ENCODE measurements at places on chromosomes 13 and 19.

GRCh38 chr19:6138066-6138465, 2.6 kb downstream of the ACSBG2 start:
- no peak for DNase-seq

GRCh38 chr13:39197647-39198007, 159.4 kb downstream of the NHLRC3 start:
- DNase-seq, result no peak

- DNase-seq, result peak; percentile 36
Observed at GRCh38 chr19:19053508-19054314, 10.1 kb upstream of the SLC25A42 start.

DNA sequence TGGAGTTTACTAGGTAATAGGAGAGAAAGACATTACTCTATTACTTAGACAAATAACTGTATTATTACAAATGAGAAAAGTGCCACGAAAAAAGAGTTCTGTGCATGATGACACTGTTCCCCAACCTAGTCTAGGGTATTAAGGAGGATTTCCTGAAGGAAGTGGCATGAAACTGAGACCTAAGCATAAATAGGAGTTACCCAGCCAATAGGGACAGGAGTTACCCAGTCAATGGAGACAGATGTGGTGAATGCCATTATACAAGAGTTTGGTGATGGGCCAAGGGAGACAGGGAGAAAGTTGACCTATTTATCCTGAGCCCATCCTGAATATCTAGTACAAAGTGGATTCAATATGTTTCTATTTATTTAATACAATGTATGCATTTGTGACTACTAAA, 65.4 kb downstream of the KL start:
- DNase-seq, result no peak

DNA sequence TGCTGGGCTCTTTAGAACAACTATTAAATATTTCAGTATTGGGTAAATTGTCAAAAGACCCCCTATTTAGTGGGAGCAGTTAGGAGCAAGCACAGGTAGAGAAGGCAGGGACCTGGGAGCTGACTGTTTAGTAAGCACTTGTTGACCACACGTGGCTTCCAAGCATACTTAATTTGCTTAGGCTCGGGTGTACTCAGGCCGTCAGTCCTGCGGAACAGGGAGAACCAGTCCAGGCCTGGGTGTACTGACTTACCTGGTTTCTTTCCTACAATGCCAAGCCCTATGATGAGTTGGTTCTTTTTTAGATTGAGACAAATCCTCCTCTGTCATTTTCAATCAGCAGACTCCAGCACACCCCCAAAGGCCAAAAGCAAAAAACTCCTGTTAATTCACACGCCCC, 90.0 kb downstream of the WDFY2 start:
- no peak for DNase-seq

- DNase-seq, result no peak
Observed at GRCh38 chr13:113634279-113635047, 23.5 kb downstream of the ATP4B start.

- DNase-seq, result no peak
Observed at GRCh38 chr13:36789730-36790129, 29.3 kb upstream of the RFXAP start.

DNA sequence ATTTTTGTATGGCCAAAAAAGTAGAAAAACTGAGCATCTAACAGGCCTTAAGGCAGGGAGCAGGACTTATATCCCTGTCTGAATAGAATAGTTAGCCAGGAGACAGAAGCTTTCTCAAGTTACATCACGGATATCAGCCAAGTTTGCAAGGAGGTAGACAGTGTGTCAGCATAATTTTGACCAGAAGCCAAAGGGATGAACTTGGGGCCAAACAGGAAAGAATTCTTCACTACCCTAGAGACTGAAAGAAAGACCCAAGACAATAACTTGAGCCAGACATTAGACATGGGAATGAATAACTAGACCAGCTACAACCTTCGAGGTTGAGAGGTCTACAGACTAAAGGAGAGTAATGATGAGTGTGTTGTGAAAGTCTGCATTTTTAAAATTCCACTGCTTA, 48.1 kb upstream of the PCDH9 start:
- no peak for DNase-seq

DNA sequence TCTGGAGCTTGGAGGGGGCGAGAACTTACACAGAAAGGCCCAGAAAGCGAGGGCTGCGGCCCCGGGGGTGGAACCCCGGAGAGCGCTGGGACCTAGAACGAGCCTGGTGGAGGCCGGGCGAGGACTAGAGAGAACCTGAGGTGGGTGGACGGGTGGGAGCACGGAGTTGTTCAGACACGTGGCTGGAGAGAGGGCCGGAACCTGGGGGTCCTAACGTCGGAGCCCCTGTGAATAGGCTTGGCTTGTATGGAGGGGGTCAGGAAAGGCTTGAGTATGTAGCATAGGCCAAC, 383 bp downstream of the ZNF581 start:
- no peak for DNase-seq

- no peak for DNase-seq
Observed at GRCh38 chr19:1253514-1254080, 5.2 kb downstream of the MIDN start.

- DNase-seq, result no peak
Observed at GRCh38 chr19:50564229-50565105, 3.8 kb downstream of the LRRC4B start.

DNA sequence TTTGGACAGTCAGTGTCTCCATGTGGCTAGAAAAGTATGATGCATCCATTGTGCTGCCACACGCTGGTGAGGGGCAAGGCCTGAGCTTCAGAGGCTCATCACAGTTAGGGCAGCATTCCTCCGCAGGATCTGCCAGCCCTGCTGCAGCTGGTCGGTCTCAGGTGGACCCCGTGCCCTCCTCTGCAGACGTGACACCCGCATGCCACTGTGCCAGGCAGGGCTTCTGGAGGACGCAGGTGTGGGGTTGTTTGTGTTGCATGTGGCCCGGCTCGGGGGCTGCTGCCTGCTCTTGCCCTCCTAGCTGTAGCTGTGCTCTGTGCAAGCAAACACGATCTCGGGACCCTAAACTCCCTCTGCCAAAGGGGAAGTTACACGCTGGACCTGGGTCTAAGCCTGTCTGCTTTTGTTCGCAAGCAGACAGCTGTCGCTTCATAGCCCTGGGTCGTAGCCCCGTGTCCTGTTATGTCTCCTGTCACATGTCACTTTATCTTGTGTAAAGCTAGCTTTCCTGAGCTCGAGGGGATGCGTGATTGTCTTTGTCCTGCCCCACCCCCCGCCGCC, 45.3 kb downstream of the SLC7A9 start:
- DNase-seq, result no peak

GRCh38 chr13:83940742-83941141, 58.5 kb upstream of the SLITRK1 start:
- no peak for DNase-seq

DNA sequence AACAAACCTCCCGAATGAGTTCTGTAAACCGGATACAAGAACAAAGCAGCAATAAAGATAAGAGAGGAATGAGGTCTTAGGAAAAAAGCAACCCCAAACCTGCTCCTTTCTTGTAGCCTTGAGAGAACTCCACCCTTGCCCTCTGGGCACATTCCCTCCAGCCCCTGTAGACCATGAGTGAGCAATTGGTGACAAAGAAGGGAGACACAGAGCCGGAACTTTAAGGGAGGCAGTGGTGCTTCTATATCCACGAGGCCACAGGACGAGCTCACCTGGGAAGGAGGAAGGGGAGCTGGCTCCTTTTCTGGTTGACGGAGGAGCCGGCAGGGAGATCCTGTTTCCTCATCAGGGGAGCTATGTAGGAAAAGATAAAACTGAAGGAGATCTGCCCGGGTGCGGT, 13.0 kb downstream of the BRME1 start:
- no peak for DNase-seq

- no peak for DNase-seq
Observed at GRCh38 chr13:51058461-51059167, 52.5 kb downstream of the C13orf42 start.

DNA sequence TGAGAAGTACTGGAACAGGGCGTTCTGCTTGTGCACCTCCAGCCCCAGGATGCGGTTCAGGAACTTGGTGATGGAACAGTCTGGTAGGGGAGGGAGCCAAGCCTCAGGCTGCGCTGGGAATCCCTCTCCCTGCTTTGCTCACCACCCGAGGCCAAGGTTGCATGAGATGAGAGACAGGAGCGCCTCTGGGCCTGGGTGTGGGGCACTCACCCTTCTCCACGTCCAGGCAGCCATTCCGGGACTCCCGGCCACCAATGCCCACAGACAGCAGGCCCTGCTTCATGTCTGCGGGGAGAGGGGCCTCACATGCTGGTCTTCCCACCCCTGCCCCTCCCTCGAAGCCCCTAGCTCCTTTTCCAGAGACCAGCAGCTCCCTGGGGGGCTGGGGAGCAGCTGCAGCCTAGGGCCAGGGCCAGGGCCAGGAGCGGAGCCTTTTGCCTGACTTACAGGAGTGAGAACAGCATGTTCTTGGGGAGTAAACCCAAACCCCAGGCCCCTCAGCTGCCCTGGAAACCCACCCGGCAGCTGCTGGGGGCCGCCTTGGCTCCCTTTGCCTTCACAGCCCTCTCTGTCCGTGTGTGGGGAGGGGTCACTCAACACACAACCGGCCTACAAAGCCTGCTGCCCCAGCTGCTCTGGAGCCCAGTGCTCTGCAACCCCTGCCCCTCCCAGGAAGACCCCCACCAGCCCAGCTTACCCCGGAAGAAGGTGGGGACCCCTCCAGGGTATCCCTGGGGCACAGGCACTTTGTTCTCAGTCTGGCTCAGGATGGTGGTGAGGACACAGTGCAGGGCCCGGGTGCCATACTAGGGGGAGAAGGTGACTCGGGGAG, 7.2 kb downstream of the GPX4 start:
- no peak for DNase-seq

DNA sequence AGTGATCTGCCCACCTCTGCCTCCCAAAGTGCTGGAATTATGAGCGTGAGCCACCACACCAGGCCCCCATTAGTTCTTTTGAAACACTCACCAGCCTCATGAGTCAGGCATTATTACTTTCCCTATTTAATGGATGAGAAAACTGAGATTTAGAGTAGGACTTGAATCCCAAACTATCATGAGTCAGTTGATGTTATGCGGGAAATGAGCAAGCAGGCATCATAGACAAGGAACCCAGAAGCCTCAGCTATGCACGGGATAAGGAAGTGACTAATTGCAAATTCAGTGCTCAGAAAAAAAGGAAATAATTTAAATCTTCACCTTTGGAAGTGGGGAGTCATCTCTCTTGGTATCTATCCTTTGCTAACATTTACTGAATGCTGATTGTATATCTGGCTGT, 217.5 kb downstream of the ABCC4 start:
- DNase-seq, result no peak

- no peak for DNase-seq
Observed at GRCh38 chr19:52742516-52742915, 7.7 kb upstream of the ZNF611 start.

DNA sequence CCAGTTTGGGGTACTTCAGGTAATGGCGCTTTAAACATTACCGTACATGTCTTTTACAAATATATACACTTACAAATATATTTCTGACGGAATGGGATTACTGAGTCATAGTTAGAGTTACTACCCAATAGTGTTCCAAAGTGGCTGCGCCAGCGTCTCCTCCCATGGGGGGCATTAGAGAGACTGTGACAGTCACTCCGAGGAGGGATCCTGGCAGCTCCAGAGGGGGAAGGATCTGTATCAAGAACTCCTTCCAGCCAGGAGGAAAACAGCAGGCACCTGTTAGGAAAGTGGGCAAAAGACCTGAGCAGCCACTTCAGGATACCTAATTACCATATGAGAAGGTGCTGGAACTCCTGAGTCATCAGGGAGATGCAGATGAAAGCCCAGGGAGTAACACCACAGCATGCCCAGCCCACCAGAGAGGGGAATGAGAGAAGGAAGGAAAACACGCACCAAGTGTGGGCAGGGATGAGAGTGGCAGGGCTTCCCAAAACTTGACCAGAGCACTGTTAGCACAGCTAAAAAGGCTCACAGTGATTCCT, 52.9 kb downstream of the SLC7A9 start:
- DNase-seq, result no peak

DNA sequence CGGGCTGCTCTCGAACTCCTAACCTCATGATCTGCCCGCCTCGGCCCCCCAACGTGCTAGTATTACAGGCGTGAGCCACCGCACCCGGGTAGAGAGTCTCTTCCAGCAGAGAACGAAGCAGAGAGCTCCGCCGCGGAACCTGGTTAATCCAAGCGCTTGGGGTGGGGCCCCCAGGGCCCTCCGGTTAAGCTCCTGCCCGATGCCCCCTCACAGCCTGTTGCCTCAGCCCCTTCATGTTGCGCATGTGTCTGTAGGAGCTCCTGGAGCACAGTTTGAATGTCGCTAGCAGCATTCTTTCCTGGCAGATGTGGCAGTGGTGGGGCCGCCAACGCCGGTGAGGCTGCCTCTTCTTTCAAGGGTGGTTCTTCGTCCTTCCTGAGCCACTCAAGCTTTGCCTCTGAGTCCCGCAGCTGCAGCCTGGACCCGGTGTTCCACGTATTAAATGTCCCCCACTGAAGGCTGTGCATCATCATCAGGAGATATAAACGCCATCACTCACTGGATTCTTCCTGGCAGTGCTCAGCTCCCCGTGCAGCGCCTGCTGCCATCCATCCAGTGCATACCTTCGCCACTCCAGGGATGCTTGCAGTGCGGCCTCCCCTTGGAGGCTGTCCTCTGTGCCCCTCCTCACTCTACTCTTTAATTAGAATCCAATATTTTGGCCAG, 1919.3 kb downstream of the PCDH9 start:
- DNase-seq, result no peak

DNA sequence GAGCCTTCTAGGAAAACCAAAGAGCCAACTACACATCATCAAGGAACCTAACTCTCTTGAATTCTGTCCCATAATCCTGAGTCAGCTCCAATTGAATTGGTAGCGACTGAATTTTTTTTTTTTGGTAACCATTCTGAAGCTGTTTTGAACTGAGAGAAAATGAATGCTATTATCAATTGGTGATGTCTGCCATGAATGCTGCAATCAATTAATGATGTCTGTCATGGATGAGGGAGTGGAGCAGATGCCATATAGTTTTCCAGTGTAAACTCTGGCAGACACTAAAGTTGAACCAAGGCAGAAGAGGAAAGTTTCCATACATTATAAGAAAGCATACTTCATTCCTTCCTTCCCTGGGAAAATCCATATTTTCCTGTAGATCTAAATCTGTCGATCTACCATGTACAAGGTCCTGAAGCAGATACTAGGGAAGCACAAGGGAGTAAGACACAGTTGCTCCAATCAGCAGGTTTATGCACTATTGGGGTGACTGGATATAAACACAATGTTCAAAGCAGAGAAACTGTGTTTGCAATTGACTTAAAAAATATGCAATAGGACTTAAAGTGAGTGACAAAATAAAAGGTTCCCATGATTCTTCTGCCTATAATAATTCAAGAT, 48.8 kb downstream of the MBD3L1 start:
- no peak for DNase-seq

All from putamen (tissue), 1 donor.